ENCODE measurements at places on chromosomes 6 and 20.

- DNase-seq = no peak
Observed at GRCh38 chr20:1130058-1130694, 11.8 kb downstream of the PSMF1 start.

GRCh38 chr6:167054987-167055386, 55.8 kb downstream of the CEP43 start:
- no peak for DNase-seq

DNA sequence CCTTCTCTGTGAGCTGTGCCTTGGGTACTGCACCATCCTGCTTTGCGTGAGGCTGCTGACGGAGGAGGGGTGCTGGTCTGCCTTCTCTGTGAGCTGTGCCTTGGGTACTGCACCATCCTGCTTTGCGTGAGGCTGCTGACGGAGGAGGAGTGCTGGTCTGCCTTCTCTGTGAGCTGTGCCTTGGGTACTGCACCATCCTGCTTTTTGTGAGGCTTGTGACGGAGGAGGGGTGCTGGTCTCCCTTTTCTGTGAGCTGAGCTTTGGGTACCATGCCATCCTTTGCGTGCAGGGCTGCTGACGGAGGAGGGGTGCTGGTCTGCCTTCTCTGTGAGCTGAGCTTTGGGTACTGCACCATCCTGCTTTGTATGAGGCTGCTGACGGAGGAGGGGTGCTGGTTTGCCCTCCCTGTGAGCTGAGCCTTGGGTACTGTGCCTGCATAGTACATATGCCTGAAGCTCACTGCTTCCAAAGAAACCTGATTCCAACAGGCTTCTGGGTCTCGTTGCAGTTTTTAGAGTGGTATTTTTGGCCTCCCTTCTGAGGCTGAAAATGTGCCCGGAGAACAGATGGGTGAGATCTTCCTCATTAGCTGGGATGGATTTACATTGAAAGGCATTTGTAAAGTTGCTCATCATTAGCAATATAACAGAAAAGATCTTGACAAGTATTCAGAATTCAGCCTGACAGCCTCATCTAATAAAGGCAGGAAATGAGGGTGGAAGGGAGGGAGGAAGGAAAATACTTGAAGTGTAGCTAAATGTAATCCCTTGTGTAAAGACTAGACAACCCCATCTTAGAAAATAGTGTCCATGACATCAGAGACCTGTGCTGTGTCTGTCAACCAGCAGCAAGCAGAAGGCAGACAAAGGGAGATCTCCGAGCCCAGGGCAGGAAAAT, 46.8 kb upstream of the UNC93A start:
- no peak for DNase-seq

- DNase-seq = no peak
Observed at GRCh38 chr20:64168381-64169090, 4.3 kb downstream of the MYT1 start.

DNA sequence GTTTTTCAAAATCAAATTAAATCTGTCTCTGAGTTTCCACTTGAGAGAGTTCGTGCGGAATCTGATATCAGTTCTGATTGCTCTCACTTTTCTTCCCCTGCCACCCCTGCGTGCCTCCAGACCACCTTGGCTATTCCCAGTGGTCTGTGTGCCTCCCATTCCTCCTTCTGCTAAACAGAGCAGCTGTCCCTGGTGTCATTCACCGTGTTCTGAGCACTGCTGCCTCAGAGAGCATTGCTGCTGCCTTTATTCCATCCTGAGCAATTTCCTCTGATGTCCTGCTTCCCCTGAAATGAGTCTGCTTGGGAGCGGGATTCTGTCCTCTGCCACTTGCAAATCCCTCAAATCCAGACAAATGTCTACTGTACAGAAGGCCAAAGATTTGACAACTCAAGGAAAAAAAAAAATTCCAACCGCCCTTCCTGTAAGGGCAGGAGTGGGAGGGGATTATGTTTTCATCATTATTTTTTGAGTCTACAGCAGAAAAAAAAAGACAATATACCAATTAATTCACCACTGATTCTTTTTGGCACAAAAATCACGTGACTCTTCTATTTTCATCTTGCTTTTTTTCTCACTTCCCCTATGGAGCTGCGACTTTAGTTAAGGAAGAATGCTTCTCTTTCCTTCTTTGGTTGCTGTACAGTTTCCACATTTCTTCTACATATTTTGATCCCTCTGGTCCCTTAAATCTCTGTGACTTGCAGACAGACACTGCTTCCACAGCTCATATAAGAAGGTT, 833.0 kb downstream of the EPHA7 start:
- DNase-seq = no peak

GRCh38 chr6:53038141-53038540, 27.1 kb upstream of the FBXO9 start:
- no peak for DNase-seq

DNA sequence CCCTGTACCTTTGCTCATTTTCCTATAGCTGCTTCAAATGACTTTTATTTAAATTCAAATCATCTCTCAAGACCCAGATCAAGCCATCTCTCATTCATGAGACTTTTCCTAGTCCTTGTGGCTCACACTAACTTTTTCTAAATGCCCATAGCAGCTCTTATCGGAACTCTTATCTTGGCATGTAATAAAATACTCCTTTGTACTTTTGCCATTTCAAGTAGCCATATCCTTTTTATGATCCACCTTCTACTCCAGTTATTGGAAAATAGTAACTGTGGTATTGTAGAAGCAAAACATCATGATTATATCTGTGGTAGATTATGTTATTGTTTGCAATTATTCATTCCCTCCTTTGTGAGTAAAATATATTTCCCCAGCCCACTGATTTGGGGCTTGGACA, 37.6 kb upstream of the FILIP1 start:
- DNase-seq = no peak

- no peak for DNase-seq
Observed at GRCh38 chr20:20261159-20261558, 106.7 kb upstream of the INSM1 start.

GRCh38 chr20:23289724-23290395, 60.7 kb upstream of the NXT1 start:
- no peak for DNase-seq

- DNase-seq = no peak
Observed at GRCh38 chr6:107666084-107666980, 157.8 kb downstream of the SCML4 start.

- no peak for DNase-seq
Observed at GRCh38 chr20:23246717-23247664, 103.6 kb upstream of the NXT1 start.

DNA sequence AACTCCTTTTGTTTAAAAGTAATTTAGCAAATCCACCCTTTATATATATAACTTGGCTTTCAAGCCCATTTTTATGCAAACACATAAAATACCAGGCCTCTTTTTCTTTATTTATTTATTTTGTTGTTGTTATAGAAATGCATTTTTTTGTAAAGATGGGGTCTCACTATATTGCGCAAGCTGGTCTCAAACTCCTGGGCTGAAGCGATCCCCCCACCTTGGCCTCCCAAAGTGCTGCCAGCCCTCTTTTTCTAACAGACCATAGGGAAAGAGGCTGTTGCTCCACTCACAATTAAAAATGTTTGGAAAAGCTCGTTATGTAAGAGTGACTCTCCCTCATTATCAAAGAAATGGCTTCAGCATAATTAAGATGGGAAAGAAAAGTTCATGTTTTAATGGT, 440.9 kb downstream of the HACE1 start:
- no peak for DNase-seq

- DNase-seq = no peak
Observed at GRCh38 chr20:49657118-49657901, 56.4 kb downstream of the B4GALT5 start.

Data from activated T-cell treated with anti-CD3 and anti-CD28 coated beads for 24 hours (primary cell).